NCI-H510A (cell line): ENCODE measurements at places on chromosomes 3 and 15.
A peak's percentile ranks its signal among the peaks of the same experiment; 100 is the strongest.

- no peak for DNase-seq
These were observed 17.5 kb upstream of the APEH start for GRCh38 chr3:49656541-49657112.

- DNase-seq, result no peak
These were observed 124.0 kb downstream of the NTRK3 start for GRCh38 chr15:88132499-88132898.

GRCh38 chr3:24042174-24043059 is 97.3 kb downstream of the NR1D2 start:
- DNase-seq, result no peak

DNA sequence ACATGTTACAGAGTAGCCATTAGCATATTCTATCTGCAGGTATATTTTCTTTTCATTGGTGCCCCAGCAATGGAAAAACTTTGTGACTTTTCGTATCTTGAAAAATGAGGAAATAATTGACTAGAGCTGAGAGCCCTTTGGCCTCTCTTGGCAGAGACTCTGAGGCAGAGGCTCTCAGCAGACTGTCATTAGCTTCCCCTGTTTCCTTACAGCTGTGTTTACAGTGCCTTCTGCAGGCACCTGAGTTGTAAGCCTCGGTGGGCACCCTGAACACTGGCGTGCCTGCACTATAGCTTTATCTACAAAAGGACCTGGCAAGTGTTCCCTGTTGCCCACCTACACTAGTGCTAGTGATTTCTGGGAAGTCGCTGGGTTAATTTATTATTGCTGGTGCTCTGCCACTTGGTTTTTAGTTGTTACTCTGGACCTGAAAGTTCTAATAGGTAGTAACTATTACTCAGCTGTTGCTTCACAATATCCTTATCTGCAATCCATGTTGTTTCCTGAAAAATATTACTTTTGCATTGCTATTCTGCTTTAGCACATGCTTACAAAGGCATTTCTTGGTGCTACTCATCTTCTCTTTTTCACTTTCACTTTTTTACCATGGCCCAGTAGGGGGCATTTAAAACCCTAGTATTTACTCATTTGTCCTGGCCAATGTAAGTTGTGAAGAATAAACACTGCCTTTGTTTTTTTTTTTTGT is 7.8 kb upstream of the GPR171 start:
- no peak for DNase-seq

DNA sequence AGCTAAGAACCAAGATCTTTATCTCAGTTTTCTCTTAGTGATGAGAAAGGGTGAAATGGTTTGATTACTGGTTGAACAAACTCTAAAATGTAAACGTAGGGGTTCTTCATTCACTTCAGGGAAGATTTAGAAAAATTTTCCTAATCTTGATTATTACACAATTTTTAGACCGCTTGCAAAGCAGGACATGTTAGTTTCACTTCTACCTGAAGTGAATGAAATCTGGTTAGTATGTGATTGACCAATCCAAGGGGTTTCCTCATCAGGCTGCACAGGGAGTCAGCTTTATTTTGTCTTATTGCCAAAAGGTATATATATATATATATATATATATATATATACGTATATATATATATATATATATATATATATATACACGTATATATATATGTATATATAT is 740.4 kb downstream of the TUSC7 start:
- no peak for DNase-seq

- DNase-seq, result no peak
These were observed 125.8 kb upstream of the MEF2A start for GRCh38 chr15:99440029-99440428.

DNA sequence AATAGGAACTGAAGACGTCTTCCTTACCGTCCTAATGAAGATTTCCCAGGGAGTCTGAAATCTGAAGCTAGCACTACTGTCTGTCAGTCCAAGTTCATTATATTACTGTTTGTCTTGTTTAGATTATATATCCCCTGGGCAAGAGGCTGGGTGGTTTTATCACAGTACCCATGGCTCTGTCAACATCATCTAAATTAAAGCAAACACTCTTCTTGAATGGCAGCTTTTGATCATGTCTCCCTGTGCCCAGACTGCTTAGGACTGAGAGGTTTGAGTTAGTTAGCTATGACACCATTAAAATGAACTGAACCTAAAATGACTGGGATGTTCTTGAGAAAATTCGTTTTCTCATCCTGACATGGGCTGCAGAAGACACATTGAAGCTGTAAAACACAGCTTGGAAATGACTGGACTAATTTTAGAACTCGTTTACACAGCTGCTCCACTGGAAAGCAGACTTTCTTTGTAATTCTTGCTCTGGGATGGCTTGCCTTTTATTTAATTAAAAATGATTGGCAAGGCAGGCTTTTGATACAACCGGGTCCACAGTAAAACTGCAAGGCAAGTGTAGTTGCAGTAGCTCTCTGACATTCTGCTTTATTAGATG is 243.5 kb downstream of the MFSD1 start:
- peak; percentile 56 for DNase-seq

- DNase-seq, result no peak
These were observed 59.1 kb downstream of the SENP7 start for GRCh38 chr3:101453961-101454360.

- DNase-seq, result no peak
These were observed 30.4 kb downstream of the OXNAD1 start for GRCh38 chr3:16295298-16295890.

- no peak for DNase-seq
These were observed 30.2 kb upstream of the ATOSA start for GRCh38 chr15:52709187-52709981.

- no peak for DNase-seq
These were observed 229.7 kb upstream of the TBL1XR1 start for GRCh38 chr3:177426878-177427495.
